PC-9 (cell line): ENCODE measurements at places on chromosomes 13 and 19. TPM values are rescaled to one million over a fixed set of nuclear protein-coding genes. Genes with fewer than 3 reads are reported as not detected.

- H3K36me3 ChIP-seq: peaks cover 66% of the 10 kb centered on the region
- H3K27me3 ChIP-seq: no peaks in the 10 kb centered on the region
- H3K4me1 ChIP-seq: no peaks in the 10 kb centered on the region
- peak; percentile 41 for DNase-seq
- no peak overlapping the region for H3K27ac ChIP-seq
Measured at GRCh38 chr19:47356900-47357299, 7.8 kb downstream of the DHX34 start.

DNA sequence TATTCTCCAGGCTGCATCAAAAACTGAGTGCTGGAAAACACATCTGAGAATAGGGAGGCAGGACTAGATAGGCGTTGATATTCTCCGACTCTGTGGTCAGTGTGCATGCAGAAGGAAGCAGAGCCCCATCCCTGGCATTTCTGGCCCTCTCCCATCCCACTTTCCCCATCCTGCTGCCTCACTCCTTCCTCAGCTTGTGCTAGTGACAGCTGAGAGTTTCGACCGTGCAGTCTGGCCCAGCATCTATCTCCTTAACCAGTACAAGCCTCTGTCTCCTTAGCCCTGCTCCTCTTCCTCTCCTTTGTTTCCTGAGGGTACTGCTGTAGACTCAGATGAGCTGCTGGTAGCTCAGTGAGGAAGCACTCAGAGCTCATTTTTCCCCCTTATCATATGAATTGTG is 163.2 kb downstream of the SUCLA2 start:
- H3K27ac ChIP-seq: no peak overlapping the region
- no peak for DNase-seq
- no peaks in the 10 kb centered on the region for H3K36me3 ChIP-seq

The F2RL3 gene
- total RNA-seq: not detected in 2 replicates

GRCh38 chr13:79549355-79550106 is 68.6 kb downstream of the NDFIP2 start:
- H3K27ac ChIP-seq: 0 out of 2 replicates have a peak overlapping the region, but pooled peaks have one; percentile 16
- H3K4me3 ChIP-seq: no peak overlapping the region
- H3K27me3 ChIP-seq: no peaks in the 10 kb centered on the region
- no peaks in the 10 kb centered on the region for H3K4me1 ChIP-seq

DNA sequence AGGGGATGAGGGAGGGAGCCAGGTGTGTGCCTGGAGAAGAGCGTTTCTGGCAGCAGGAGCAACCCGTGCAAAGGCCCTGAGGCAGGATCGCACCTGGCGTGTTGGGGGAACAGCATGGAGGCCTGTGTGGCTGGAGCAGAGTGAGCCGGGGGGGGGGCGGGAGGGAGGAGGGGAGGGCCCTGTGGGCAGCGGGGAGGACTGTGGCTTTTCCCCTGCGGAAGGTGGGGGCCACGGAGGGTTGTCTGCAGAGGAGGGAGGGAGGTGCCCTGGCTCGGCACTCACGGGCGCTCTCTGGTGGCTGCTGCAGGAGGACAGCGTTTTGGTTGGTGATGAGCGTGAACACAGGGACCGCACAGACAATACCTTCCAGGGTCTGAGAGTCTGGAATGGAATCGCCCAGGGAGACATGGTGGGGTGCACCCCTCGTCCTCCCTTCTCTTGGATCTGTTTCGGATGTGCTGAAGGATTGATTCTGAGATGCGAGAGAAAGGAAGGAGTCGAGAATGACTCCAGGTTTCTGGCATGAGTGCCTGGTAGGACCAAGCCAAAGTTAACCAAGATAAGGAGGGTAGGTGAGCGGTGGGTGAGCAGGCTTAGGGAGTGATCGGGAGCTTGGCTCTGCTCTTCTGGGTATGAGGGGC is 6.5 kb downstream of the RAB11B start:
- H3K27me3 ChIP-seq: no peaks in the 10 kb centered on the region
- no peak overlapping the region for H3K27ac ChIP-seq
- DNase-seq: peak; percentile 25
- H3K4me1 ChIP-seq: peaks cover 17% of the 10 kb centered on the region

DNA sequence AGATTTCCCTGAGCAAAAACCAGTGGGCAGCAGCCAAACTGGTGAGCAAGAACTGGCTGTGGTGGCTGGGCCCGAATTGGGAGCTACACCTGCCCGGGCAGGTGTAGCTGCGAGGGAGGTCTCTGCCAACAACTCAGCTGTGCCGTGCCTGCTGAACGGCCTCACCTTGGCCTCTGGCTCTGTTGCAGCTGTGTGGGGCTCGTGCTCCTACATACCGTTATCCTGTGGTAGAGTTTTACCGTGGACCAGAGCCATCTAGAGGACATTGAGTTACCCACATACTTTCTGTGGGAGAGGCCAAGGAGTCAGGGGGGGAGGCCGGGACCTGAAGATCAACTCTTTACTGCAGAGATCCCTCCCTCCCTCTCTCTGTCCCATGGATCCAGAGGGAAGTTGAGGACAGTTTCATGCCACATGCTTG is 113.2 kb downstream of the TM9SF2 start:
- no peaks in the 10 kb centered on the region for H3K36me3 ChIP-seq
- DNase-seq: no peak
- H3K4me3 ChIP-seq: no peak overlapping the region
- H3K27ac ChIP-seq: no peak overlapping the region
- no peaks in the 10 kb centered on the region for H3K4me1 ChIP-seq

The CYP4F2 gene
- 0.31 and 1.1 TPM in 2 replicates for total RNA-seq

DNA sequence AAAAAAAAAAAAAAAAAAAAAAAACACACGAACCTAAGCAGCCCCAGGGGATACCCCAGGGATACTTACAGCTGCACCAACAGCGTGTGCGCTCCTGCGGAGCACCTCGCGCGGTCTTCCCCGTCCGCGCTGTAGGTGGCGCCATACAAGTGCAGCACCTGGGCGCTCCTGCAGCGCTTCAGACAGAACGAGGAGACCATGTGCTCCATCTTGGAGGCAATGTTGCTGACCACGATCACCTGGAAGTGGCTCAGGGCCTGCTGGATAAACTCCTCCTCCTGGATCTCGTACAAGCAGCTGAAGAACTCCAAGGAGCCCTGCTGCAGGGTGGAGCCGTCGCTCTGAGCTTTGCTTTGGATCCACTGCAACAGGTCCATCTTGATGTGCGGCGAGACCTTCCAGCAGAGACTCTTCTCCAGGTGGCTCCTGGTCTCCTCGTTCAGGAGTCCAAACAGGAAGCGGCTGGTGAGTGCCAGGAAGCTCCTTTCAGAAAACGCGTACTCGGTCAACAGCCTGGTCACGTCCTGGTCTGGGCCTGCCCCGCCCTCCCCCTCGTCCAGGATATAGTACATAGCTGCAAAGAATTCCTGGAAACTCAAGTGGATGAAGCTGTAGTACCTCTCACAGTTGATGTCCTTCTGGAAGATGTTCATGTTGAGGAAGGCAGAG is 14.5 kb downstream of the NLRP12 start:
- H3K36me3 ChIP-seq: no peaks in the 10 kb centered on the region
- H3K27me3 ChIP-seq: no peaks in the 10 kb centered on the region
- no peak overlapping the region for H3K27ac ChIP-seq
- H3K4me3 ChIP-seq: no peak overlapping the region
- DNase-seq: no peak

DNA sequence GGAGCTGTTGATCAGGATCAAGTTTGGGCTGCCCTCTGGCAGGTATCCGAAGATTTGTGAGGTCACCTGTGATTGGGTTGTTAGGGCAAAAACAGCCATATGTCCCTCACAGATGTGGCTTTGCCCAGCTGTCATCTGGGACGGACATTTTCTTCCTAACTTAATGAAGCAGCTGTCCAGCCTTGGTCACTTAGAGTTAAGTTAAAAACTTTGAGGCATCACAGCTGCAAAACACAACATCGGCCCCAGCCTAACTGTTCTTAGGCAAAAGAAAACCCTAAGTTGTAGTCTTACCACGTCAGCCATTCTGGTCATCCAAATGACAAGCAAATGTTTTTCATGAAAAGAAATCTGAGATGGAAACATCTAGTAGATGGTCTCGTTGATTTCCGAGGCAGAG is 318.4 kb downstream of the DCLK1 start:
- H3K4me3 ChIP-seq: no peak overlapping the region
- H3K4me1 ChIP-seq: no peaks in the 10 kb centered on the region
- H3K27me3 ChIP-seq: no peaks in the 10 kb centered on the region

DNA sequence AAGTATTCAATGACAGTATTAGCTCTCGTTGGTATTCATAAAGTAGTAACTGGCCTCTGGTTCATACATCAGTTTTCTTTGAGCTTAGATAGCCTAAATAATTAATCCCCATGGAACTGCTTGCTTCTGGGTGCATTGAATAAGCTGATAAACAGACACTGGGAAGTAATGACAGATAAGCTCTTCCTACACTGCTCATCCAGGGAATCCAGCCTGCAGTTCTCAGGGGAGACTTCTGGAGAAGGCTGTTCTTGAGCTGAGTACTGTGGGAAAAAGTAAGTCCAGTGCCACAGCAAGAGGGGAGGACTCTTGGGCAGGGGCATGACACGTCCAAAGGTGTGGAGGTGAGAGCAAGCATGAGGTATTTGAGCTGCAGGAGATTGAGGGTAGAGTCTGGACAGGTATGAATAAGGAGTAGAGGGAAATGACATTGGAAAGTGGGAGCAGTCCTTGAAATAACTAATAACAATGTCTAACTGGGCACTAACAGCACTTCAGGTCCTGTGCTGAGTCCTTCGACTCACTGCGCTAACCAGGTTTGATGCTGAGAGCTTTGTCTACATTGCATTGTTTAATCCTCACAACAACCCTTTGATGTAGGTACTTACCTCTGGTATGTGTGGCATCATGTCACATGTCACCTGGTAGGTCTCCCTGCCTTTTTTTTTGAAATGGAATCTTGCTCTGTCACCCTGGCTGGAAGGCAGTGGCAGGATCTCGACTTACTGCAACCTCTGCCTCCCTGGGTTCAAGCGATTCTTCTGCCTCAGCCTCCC is 7.2 kb downstream of the GARRE1 start:
- peaks cover 24% of the 10 kb centered on the region for H3K4me1 ChIP-seq
- H3K27me3 ChIP-seq: no peaks in the 10 kb centered on the region
- 0 out of 2 replicates have a peak, but pooled peaks cover 4% of the 10 kb centered on the region for H3K36me3 ChIP-seq
- H3K27ac ChIP-seq: no peak overlapping the region
- peak; percentile 23 for DNase-seq

GRCh38 chr19:10508036-10508435 is 4.9 kb upstream of the KEAP1 start:
- H3K27me3 ChIP-seq: no peaks in the 10 kb centered on the region
- no peak overlapping the region for H3K27ac ChIP-seq
- peaks cover 18% of the 10 kb centered on the region; the same call in 1 of the 2 replicates for H3K4me1 ChIP-seq
- H3K4me3 ChIP-seq: no peak overlapping the region
- H3K36me3 ChIP-seq: no peaks in the 10 kb centered on the region

The CEACAM7 gene
- total RNA-seq: not detected in 2 replicates

DNA sequence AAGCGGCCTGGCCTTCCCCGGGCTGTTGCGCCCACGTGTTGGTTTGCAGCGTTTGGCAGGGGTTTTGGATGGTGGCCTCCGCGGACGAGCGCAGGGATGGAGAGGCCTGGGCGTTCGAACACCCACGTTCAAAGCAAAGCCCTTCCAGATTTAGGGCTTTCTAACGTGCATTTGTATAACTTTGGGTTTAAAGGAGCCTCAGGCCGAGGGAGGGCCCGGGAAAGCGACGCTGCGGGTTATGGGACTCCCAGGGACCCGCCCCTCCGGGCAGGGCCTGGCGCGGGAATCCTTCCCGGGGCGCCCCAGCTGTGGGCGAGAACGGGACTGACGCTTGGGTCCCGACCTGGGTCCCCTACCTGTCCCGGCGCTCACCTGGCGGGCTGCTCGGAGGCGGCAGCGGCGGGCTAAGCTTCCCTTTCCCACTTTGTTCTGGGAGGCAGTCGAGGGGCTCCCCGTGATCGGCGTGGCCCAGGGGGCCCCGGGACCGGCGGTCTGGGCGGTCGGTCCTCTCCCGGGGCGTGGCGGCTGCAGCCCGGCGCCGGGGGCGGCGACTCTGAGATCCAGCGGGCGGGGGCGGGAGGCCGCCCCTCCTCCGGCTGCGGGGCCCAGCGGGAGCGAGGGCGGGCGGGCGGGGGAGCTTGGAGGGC is at the start of gene FBXO17:
Gene FBXO17, minus strand, starts transcription at position 529 of the 647 bp plus-strand sequence. CDS start 25,423 bp downstream, outside the sequence.
- H3K27me3 ChIP-seq: 0 out of 2 replicates have a peak, but pooled peaks cover 5% of the 10 kb centered on the region
- H3K4me3 ChIP-seq: peak within 1 kb of the TSS; percentile 57; the same call in 1 of the 2 replicates
- peak; percentile 54 for DNase-seq
- H3K27ac ChIP-seq: no peak within 1 kb of the TSS
- H3K4me1 ChIP-seq: no peaks in the 10 kb centered on the region
- H3K36me3 ChIP-seq: no peaks in the 10 kb centered on the region

The ARHGAP33 gene
- 17.4 and 21.3 TPM in 2 replicates for total RNA-seq

- H3K4me1 ChIP-seq: no peaks in the 10 kb centered on the region
- H3K4me3 ChIP-seq: no peak overlapping the region
- H3K36me3 ChIP-seq: no peaks in the 10 kb centered on the region
- H3K27me3 ChIP-seq: no peaks in the 10 kb centered on the region
- DNase-seq: no peak
Measured at GRCh38 chr19:37914908-37915307, 7.9 kb downstream of the SIPA1L3 start.

The IGLON5 gene
- not detected in 2 replicates for total RNA-seq

The CSNK1A1L gene
- not detected in 2 replicates for total RNA-seq

GRCh38 chr19:14361824-14362223 is 19.4 kb upstream of the ADGRE5 start:
- H3K36me3 ChIP-seq: no peaks in the 10 kb centered on the region
- H3K4me1 ChIP-seq: peaks cover 7% of the 10 kb centered on the region; the same call in 1 of the 2 replicates
- H3K4me3 ChIP-seq: no peak overlapping the region

GRCh38 chr19:1529430-1529816 is 5.5 kb downstream of the PLK5 start:
- no peaks in the 10 kb centered on the region for H3K36me3 ChIP-seq
- 0 out of 2 replicates have a peak, but pooled peaks cover 8% of the 10 kb centered on the region for H3K27me3 ChIP-seq
- no peak overlapping the region for H3K4me3 ChIP-seq
- DNase-seq: no peak
- no peak overlapping the region for H3K27ac ChIP-seq
- no peaks in the 10 kb centered on the region for H3K4me1 ChIP-seq

The GZMM gene
- 0.39 and 0.88 TPM in 2 replicates for total RNA-seq

DNA sequence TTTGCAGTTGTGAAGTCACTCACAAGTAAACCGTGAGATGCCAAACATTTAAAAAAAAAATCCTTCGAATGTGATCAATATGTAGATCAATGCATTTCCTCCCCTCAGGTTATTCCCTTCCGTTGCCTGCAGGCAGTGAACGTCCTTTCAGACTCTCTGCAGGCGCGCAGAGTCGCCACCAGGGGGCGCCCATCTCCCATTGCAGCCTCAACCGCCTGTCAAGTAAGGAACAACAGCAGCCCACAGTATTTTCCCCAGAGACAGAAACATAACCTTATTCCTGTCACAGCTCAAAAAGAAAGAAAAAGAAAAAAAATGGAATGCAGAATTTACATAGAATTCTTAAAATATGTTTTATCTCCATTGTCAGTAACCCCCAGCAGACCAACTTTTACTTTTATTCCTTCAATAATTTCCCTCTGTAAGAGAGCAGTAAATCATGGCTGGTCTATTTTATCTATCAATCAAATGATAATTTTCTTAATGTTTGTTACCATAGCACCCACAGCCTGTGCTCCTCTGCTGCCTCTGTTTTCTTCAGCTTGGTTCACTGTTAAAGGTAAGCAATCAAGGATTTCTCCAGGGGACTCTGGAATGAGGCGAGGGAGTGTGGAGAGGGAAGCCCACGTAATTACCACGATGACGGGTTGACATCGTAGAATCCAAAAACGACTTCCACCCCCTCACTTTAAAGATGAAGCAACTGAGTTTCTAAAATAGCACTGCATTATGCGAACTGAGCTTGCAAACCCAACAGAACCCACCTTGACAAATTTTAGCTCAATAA is 637.6 kb upstream of the ARGLU1 start:
- H3K4me1 ChIP-seq: no peaks in the 10 kb centered on the region
- no peak overlapping the region for H3K4me3 ChIP-seq
- no peaks in the 10 kb centered on the region for H3K36me3 ChIP-seq
- H3K27ac ChIP-seq: no peak overlapping the region

GRCh38 chr13:86760620-86761019 is 910.6 kb upstream of the SLITRK5 start:
- no peaks in the 10 kb centered on the region for H3K27me3 ChIP-seq
- no peak for DNase-seq
- H3K4me3 ChIP-seq: no peak overlapping the region
- H3K36me3 ChIP-seq: no peaks in the 10 kb centered on the region
- H3K27ac ChIP-seq: no peak overlapping the region
